ENCODE measurements at places on chromosomes 12 and 14.

DNA sequence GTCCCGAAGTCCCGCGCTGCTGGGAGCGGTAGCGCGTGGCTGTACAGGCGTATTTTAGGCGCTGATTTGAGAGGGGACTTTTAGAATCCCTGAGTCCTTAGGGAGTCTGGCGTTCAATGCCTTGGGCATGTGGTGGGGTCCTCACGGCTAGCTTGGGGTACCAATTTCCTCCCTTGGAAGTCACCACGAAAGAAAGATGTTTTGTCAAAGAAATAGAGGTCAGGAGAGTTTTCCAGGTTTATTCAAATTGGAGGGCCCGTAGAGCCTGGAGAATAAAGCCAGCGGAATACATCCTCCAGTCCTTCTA, 63.9 kb downstream of the KLHL28 start:
- H3K36me3 ChIP-seq: no peaks in the 10 kb centered on the region
- DNase-seq: no peak
- H3K4me3 ChIP-seq: peak overlapping the region; percentile 90
- no peaks in the 10 kb centered on the region for H3K4me1 ChIP-seq
- peak overlapping the region; percentile 99 for H3K27ac ChIP-seq

- no peaks in the 10 kb centered on the region for H3K27me3 ChIP-seq
- no peaks in the 10 kb centered on the region for H3K4me1 ChIP-seq
- no peak for DNase-seq
- H3K4me3 ChIP-seq: no peak overlapping the region
- H3K27ac ChIP-seq: no peak overlapping the region
Measured at GRCh38 chr12:67873355-67873754, 115.9 kb upstream of the IFNG-AS1 start.

GRCh38 chr14:92400579-92401444, 77.8 kb downstream of the SLC24A4 start:
- H3K27me3 ChIP-seq: no peaks in the 10 kb centered on the region
- no peak overlapping the region for H3K4me3 ChIP-seq
- no peaks in the 10 kb centered on the region for H3K4me1 ChIP-seq

GRCh38 chr12:105485921-105486320, 155.4 kb downstream of the C12orf75 start:
- H3K36me3 ChIP-seq: no peaks in the 10 kb centered on the region
- H3K27me3 ChIP-seq: no peaks in the 10 kb centered on the region
- DNase-seq: no peak

DNA sequence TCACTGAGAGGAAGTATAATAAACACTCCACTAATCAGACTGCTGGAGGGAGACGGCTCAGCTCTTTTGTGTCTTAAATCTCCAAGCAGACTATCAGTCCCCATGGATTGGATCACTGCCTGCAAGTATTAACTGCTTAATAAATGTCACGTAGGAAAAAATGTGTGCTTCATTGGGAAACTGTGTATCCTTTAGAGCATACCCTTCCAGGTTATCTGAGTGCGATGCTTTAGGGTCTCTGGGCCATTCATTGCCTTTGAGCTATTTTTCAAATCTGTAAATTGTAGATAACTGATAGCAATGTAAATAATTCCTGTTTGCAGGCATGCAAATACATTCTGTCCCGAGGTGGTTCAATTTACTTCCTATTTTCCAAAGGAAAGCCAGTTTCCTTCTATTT, 45.0 kb upstream of the VASH1 start:
- no peaks in the 10 kb centered on the region for H3K27me3 ChIP-seq
- no peak overlapping the region for H3K4me3 ChIP-seq
- no peak for DNase-seq
- no peaks in the 10 kb centered on the region for H3K36me3 ChIP-seq
- peaks cover 6% of the 10 kb centered on the region for H3K4me1 ChIP-seq

GRCh38 chr12:122399592-122400373, 22.7 kb downstream of the CLIP1 start:
- no peaks in the 10 kb centered on the region for H3K36me3 ChIP-seq
- peaks cover 1% of the 10 kb centered on the region for H3K4me1 ChIP-seq
- DNase-seq: peak; percentile 51
- peak overlapping the region; percentile 61 for H3K27ac ChIP-seq
- H3K27me3 ChIP-seq: no peaks in the 10 kb centered on the region
- peak overlapping the region; percentile 8 for H3K4me3 ChIP-seq

Data from ovary (tissue), 10 donors.